ENCODE measurements at places on chromosomes 2 and 18.

DNA sequence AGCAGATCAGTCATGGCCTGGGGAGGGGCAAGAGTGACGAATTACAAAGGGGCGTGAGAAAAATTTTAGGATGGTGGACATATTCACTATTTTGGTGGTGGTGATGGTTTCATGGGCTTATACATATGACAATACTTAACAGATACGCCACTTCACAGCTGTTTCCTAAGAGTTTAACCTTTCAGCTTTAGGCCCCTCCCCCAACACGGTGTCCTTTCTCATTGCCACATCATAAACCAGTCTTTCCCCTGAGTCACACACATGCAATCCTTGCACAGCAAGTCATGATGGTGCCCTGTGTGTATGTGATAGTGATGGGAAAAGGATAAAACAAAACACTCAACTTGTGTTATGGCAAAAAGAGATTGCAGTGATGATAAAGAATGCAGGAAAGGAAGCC is 47.6 kb upstream of the IL1R1 start:
- no peak for DNase-seq

DNA sequence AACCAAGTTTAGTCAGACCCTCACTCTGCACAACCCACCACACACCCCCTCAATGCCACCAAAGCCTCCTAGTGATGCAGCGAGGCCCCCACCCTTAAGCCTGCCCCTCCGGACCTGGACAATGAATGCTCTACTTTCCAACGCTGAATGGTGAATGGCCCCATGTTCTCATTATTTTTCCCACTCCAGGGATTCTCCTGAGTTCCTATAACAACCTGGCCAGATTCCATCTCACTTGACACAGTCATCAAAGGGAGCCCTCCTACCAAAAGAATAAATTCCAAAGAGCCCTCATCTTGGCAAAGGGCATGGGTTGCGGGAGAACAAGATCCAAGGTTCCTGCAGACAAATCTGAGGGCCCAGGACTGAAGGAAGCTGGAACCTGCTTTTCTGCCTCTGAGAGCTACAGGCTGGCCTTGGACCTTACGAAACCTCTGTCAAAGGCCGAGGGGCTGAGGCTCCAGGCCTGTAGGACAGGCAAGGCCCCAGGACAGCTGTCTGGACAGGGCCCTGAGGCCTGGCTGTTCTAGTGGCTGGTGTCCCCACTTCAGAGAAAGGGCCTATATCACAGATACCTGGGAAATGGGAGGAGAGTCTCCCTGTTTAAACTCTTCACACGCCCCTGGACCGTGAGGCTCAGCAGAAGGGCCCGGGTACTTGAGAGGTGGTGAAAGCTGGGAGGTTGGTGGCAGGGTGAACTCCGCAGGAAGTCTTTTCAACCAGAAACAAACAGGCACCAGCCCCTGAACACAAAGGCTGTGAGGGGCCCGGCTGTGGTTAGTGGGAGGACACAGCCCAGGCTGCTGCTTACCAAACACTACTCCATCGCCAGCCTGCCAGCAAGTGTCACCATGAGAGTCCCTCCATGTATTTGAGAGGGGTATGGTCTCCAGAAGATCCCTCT is 27.3 kb downstream of the SFXN5 start:
- DNase-seq = no peak

- no peak for DNase-seq
Measured at GRCh38 chr2:12584338-12584737, 132.4 kb upstream of the TRIB2 start.

DNA sequence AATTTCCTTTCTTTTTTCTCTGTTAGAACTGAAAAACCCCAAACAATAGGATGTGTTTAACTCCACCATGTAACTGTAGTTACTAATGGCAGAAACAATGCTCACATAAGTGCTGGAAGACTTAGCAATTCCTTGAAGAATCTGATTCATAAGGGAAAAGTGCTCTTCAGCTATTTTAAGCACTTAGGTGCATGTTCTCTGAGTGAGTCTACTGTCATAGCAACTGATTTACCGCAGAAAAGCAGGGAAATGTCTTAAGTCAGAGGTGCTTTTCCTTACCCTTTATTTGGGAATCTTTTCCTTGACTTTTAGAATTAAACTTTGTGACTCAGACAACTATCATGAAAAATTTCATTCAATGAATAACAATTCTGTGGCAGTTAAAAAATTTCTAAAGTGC is 65.4 kb upstream of the NABP1 start:
- no peak for DNase-seq

- DNase-seq = no peak
Measured at GRCh38 chr18:55593888-55594287, 5.9 kb upstream of the TCF4 start.

DNA sequence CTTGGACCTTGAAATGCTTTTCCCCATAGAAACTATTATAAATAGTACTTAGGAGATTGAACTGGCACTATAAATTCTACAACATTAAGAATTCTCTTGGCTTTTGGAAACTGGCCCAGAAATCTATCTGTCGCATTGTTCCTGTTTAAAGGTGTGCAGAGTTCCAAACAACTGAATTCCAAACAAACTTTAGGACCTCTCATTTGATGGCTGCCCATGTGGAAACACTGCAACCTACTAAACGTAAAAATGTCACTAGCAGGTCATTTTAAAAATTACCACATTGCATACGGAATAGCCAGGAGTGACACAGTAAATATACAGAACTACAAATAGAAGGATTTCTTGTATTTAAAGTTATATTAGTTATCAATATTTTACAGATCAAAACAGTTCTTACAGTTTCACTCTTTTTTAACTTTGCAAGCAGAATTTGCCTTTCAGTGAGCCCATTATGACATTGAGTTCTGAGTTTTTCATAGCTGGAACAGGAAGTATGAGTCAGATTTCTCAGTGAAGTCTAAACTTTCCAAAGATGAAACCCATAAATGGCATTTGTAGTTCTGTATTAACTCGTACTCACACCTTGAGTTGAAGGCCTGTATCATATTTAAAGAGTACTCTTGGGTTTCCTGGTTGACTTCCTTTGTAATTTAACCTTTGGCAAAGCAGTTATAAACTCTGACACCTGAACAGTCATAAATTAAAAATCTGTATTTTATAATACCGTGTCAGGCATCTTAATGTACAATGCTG is 142.3 kb upstream of the BOD1L2 start:
- DNase-seq = no peak

- DNase-seq = no peak
Measured at GRCh38 chr18:67425672-67426071, 90.8 kb downstream of the DSEL start.

DNA sequence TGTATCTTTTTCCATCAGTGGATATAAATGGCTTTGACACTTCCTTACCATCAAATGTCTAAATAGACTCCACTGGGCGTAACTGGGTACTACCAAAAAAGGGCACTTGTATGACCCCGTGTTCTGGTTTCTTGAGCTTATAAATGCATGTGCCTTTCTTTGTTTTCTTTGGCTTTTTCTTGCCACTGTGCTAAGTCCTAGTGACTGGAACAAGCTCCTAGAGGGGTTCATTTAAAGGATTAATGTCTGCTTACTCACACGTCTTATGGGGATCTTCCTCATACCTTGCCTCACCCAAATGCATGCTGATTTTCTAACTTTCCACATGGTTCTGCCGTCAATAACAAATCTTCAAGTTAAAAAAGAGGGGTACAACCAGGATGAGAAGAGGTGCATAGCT is 19.8 kb upstream of the ZNF532 start:
- no peak for DNase-seq

DNA sequence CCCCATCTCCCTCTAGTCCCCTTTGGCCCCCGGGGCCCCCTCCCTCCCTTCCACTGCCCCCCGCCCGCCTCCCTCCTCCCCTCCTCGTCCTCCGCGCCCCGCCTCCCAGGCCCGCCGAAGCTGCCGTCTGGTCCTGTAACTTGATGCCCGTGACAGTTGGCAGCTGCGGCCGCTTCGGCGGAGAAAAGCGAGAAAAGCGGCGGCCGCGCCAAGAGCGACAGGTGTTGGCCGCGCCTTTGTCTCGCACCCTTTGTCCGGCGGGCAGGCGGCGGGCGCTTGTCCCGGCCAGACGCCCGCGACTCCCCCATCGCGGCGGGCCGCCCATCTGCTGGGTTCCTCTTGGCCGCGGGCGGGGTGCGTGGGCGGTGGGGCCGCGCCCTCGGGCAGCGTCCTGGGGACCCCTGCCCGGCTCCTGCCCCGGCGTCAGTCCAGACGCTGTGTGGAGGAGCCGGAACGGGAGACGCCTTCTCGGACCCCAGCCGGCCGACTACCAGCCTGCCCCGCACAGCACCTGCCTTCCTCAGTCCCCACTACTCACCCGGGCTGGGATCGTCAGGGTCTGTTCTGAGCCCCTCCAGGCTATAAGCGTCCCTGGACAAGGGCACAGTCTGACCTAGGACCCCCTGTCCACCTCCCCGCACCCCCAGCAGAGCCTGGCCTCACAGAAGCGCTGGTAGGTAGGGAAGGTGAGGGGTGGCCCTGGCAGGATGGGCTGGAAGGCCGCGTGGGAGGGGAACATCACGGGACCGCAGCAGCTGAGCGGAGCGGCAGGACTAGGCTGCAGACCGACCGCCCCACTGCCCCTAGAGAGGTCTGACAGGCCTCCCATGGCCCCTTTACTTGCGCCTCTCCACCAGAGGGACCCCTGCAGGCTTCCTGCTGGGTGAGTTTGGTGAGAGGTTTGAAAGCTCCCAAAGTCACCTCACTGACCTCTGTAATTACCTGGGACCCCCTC is 1.2 kb upstream of the HES6 start:
- DNase-seq = no peak

Data from NCI-H1417 treated with DMSO at 0.1 percent for 48 hours (cell line).